ENCODE measurements at places on chromosomes 5 and 9.

- no peak for DNase-seq
Observed at GRCh38 chr5:4020400-4020799, 424.8 kb downstream of the IRX1 start.

DNA sequence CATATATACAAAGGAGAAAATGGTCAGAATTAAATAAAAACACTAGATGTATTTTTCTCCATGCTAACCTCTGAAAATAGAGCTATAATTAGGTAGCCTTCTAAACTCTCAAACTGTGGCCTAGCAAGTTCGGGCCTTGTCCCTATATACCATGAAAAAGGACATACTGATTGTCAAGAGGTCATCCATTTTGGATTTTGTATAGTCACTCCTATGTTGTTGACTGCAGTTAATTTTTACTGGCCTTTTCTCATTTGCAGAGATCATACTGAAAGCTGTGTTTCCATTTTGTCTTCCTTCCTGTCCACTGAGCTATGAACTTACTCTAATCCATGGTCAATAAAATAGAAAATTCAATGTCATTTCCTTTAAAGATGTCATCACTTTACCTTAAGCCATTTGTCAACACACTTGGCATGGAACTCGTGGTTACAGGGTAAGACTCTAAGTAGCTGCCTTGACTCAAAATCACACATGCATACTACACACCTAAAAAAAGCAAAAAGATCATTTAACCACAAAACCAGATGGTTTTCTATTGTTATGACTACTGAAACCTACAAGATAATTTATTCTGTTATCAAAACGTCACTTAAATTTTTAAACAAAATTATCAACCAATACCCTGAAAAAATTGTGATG lies 58.0 kb downstream of the RNF38 start:
- no peak for DNase-seq

DNA sequence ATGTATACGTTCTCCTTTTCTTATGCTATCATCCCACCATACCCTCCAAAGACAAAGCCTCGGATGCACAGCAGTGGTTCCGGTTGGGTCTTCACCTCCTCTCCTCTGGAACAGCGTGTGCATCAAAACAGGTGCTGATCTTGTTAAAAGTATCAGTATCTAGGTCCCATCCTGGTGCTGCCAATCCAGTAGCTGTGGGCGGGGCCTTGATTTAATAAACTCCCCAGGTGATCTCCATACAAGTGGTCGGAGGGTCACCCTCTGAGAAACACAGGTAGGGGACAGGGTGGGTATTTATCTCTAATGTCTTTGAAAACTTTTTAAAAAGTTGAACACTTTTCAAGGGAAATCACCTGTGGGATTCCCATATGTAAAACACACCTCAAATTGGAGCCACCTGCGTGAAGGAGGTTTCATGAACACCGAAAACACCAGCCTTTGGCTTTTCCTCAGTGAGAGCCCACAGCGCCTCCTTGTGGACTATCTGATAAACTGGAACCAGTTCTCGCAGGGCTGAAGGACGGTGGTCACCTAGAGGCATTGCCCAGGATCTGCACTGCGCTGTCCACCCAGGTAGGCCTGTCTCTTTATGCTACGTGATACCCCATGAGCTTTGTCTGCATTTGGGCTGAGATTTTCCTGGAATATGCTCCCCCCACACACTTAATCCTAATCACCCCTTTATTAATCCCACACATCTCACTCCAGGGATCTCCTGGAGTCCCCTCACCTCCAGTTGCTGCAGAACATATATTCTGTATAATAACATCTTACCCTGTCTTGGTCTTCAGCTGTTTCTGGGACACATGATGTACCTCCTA lies 80.5 kb upstream of the EPB41L4B start:
- DNase-seq: no peak

- DNase-seq: no peak
Observed at GRCh38 chr9:18143073-18143745, 330.7 kb upstream of the ADAMTSL1 start.

DNA sequence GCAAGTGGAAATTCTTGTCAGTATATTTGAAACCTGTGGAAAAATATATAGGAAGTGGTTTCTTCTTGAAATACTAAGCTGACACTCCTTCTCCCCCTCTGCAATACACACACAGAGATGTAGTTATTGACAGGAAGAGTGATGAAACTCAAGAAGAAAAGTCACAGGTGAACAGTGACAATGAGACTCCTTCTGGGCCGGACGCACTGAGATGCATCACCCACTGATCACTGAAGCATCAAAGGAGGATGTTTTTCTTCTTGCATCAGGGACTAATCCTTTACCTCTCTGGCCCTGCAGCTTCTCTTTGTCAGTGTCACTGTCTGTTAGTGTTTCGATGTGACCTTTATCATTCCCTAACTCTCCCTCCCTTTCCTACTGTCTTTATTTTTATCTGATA lies 1864.2 kb upstream of the C9orf72 start:
- no peak for DNase-seq

DNA sequence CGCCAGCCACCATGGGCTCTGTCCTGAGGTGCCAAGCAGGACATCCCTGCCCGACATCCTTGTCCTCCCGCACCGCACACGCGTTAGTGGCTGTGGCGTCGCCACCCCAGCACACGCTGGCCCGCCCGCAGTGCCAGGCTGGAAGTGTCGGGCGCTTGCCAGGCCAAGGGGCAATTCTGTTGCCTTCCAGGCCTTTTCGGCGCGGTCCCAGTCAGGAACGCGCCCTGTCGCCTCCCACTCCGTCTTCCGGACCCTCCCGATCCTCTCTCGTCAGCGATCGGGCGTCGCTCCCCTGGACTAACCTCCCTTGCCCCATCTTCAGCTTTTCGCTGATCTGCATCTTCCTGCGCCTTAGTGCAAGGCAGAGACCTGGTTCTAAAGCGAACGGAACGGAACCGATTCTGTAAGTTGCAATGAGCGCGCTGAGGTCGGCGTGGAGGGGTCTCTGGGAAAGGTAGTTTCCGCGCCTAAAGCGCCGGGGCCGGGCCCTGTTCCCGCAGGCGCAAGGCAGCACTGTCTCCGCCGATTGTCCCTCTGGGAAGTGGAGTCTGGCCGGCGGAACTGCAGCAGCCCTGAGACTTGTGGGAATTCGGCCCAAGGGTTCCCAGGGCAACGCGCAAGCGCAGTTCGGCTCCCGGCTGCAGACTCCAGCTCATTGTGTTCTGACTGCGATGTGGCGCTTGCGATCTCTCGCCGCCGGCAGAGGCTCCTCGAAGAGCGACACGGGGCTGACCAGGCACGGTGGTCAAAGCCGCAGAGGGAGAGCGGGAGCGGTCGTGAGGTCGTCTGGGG lies at the start of gene ZNF454:
TSS of gene ZNF454 (plus strand) at position 630 of the 792 bp plus-strand sequence. CDS start 1,594 bp downstream, outside the sequence.
- DNase-seq: no peak

GRCh38 chr5:176653401-176654385 lies 6.4 kb downstream of the TSPAN17 start:
- DNase-seq: no peak

DNA sequence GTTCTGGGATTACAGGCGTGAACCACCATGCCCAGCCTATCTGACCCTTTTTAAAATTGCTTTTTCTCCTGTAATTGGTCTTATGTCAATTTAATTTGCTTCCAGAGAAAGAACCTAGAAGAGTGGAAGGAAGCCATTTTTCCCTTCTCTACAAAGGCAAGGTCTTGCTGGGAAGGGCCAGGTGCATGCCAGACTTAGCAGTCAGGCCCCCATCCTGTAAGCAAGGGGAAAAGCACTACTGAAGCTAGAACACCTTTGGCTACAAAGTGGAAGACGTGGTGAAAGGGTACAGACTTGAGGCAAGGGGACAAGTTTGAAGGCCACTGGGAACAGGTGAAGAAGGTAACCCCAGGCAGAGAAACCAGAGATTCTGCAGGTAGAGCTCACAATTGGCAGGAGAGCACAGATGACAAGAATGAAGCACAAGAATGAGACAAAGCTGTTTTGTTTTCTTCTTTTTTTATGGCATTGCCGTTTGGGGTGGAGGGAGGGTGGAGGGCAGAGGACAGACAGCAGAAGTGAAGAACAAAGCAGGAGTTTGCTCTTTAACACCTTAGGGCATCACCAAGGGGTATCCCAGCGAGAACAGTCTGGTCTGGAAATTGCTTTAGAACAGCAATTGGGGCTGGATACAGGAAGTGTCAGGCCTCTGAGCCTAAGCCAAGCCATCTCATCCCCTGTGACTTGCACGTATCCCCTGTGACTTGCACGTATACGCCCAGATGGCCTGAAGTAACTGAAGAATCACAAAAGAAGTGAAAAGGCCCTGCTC lies 72.9 kb downstream of the SERINC5 start:
- no peak for DNase-seq

DNA sequence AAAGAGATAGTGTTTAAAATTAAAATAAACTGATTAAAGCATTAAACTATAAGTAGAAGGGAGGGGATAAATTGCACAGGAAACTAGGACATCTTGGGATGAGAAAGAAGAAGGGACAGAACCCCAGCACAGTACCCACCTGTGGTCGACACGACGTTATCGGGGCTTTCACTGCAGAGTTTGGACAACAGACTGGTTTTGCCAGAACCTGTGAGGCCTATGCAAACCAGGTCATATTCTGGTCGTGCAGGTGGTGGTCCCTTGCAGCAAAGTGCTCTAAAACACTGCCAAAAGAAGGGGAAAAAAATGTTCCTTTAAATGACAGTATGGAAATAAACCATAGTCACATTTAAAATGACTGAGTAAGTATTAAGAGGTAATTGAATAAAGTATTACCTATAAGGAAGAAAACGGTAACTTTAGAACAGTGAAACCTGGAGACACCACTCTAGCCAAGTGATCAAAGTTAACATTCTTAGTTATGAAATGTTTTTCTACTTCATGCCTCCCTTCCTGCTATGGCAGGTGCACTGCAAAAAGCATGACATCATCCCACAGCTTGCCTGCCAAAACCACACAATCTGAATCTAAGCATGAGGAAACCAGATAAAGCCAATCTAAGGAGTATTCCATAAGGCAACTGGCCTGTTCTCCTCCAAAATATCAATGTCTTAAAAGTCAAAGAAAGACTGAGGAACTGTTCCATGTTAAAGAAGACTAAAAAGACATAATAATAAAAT lies 138.6 kb downstream of the ARL15 start:
- DNase-seq: no peak
